Mammary epithelial cell (primary cell): ENCODE measurements at places on chromosomes 3 and 15. TPM values are rescaled to one million over a fixed set of nuclear protein-coding genes. Genes with fewer than 3 reads are reported as not detected.

MYLK gene
- total RNA-seq = 44.4 and 103 TPM in 2 replicates

SOX14 gene
- not detected in 2 replicates for total RNA-seq

TTC21A gene
- total RNA-seq = 5.2 and 6.8 TPM in 2 replicates

KBTBD12 gene
- not detected in 2 replicates for total RNA-seq
